COR-L47 (cell line): ENCODE measurements at places on chromosomes 16 and 17.
A peak's percentile ranks its signal among the peaks of the same experiment; 100 is the strongest.

GRCh38 chr16:22318690-22319358, 21.6 kb downstream of the POLR3E start:
- DNase-seq = no peak

- DNase-seq = no peak
These were observed 24.7 kb upstream of the KRT20 start for GRCh38 chr17:40909755-40910154.

GRCh38 chr17:18017958-18018357, 21.0 kb downstream of the ATPAF2 start:
- no peak for DNase-seq

- DNase-seq = no peak
These were observed 1.9 kb downstream of the NTN3 start for GRCh38 chr16:2472885-2473445.

GRCh38 chr16:1075546-1075945, 3.0 kb downstream of the SSTR5 start:
- DNase-seq = no peak

DNA sequence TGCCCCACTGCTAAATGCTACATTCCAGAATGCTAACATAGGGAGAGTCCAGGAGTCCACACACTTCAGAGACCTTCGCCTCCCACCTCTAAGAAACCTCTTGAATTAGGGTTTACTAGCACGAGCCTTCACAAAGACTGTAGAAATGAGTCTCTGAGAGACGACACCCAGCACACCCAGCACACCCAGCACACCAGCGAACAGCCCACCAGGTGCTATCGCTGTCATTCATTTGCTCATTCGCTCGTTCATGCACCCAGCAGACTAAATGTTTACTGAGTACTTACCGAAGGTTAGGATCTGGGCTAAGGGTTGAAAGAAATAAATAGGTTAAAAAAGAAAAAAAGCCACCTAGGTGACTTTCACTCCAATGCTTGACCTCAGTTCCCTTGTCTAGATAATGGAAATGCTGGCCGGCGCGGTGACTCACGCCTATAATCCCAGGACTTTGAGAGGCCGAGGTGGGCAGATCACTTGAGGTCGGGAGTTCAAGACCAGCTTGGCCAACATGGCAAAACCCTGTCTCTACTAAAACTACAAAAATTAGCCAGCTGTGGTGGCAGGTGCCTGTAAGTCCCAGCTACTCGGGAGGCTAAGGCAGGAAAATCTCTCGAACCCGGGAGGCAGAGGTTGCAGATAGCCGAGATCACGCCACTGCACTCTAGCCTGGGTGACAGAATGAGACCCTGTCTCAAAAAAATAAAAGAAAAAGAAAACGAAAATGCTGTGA, 100.8 kb downstream of the ADCY9 start:
- DNase-seq = no peak

- DNase-seq = no peak
These were observed 19.0 kb downstream of the ABCC12 start for GRCh38 chr16:48136547-48137360.

GRCh38 chr16:70018254-70018653, 67.1 kb downstream of the CLEC18A start:
- peak; percentile 5 for DNase-seq

DNA sequence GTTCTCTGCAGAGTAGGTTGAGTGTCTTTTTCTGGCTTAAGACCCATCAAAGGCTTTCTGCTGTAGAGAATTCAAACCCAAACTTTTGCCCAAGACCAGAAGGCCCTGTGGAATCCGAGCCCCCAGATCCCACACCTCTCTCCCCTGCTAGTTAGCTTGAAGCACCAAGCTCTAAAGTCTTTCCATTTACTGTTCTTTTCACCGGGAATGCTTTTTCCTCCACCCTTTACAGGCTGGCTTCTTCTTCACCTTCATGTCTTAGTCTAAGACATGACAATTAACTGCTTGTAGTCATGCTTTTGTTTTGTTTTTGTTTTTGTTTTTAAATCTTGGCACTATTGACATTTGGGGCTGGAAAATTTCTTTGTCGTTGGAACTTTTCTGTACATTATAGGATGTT, 15.5 kb downstream of the HSD17B2 start:
- DNase-seq = no peak

- DNase-seq = no peak
These were observed 41.5 kb downstream of the CD300LF start for GRCh38 chr17:74671031-74671771.

- no peak for DNase-seq
These were observed 3.0 kb downstream of the DOC2B start for GRCh38 chr17:178292-179065.

DNA sequence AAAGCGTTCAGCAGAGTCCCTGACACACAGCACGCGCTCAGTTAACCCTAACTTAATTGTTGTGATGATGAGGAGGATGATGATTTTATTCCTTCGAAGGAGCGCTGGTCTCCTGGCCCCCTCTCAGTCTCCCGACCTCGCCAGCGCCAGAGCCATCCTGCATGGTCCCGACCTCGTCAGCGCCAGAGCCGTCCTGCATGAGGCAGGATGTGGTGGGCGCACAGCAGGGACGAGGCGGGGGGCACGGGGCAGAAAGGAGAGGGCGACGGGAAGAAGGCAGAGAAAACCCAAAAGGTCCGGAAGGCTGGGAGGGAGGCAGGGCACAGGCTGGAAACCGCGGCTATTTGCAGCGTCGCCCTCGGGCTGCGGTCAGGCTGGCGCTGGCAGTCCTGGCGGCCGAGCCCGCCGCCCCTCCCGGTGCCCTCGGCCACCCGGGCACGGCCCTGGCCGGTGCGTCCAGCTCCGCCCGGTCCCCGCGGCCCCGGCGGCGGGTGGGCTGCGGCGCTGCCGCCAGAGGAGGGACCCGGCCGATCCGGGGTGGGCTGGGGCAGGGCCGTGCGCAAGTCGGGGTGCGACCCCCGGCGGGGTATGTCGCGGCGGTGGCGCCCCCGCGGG, 3.0 kb upstream of the TAC4 start:
- no peak for DNase-seq

GRCh38 chr17:16988749-16989229, 16.9 kb upstream of the TNFRSF13B start:
- DNase-seq = no peak

DNA sequence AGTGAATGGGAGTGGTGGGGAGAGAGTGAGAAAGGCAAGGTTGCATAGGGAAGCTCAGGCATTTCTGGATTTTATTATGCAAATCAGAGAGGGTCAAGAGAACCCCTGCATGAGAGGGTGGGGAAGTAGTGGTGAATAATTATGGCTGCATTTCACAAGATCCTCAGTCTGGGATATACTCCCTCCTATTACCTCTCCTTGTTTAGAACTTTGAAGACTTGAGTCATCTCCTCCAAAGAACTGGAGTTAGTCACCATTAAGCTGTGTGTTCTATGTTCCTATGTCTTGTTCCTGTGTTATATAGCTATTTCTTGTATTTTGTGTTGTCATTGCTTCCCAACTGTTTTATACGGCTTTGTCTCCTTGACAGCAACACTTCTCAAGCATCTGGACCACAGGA, 18.4 kb downstream of the SOX9 start:
- DNase-seq = no peak

- DNase-seq = no peak
These were observed 46.7 kb downstream of the WNT3 start for GRCh38 chr17:46771561-46772474.

GRCh38 chr16:27822529-27822928, 241.0 kb downstream of the GSG1L start:
- no peak for DNase-seq

GRCh38 chr17:67620088-67620487, 97.6 kb upstream of the NOL11 start:
- no peak for DNase-seq

- no peak for DNase-seq
These were observed 6.8 kb upstream of the NSMCE1 start for GRCh38 chr16:27275394-27275793.

DNA sequence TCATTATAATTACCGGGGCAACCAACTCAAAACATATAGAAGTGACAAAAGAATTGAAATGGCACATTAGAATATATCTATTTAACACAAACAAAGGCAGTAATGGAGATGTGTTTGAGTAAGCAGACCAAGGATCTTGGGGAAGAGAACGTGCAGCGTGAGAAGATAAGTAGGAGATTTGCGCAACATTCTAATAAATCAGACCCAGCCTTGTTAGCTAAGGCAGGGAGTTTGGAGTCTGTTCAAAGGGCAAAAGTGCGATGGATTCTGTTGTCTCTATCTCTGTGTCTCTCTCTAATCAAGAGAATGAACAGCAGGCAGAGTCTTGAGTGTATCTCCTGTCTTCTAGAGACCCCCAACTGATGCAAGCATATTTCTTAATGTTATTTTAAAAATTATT, 55.0 kb upstream of the FA2H start:
- no peak for DNase-seq

GRCh38 chr16:63461248-63461841, 1425.1 kb upstream of the CDH8 start:
- DNase-seq = peak; percentile 16

- DNase-seq = no peak
These were observed 5.9 kb downstream of the BAIAP2 start for GRCh38 chr17:81040791-81041337.

DNA sequence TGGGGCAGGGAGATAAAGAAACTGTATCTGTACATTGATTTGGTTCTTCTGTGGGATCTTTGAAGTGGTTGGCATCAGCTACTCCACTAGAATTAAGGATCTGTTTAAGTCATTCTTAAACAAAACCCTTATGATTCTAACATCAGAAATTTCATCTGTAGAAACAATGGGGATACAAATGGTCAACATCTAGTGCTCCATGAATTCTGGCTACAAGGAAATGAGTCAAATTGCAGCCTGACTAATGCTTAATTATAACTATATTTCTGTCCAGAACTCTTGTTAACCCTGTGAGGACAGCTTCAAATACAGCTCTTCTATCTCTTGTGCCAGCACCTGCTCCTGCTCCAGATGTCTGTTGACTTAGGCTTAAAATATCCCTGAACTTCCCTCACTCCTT, 13.9 kb upstream of the GINS3 start:
- DNase-seq = no peak

GRCh38 chr16:48687421-48688038, 77.5 kb upstream of the N4BP1 start:
- peak; percentile 68 for DNase-seq

DNA sequence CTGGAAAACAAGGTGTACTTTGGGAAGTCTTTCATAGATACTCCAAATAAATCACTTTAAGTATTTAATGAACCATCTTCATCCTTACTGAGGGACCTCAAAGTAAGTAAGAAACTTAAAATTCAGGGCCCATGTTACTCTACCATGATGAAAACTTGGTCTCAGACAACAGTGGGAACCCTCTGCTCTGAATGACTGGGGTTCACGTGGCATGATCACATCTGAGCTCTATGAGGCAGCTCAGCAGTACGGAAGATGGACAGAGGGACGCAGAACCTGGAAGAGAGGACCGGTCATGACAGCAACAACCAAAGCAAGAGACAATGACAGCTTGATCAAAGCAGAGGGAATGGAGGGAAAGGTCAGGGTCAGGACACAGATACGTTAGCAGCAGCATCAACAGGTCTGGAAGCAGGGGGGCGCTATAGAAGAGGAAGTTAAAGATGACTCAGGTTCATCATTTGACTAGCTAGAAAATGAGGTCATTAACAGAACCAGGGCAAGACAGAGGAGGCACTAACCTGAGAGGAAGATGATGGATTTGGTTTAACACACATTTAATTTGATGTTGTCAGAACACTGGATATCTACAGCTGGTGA, 9.5 kb downstream of the XPO6 start:
- DNase-seq = no peak

- no peak for DNase-seq
These were observed 79.1 kb downstream of the NDE1 start for GRCh38 chr16:15729152-15729551.

- DNase-seq = peak; percentile 91
These were observed 5.0 kb downstream of the NFE2L1 start for GRCh38 chr17:48052956-48053757.

DNA sequence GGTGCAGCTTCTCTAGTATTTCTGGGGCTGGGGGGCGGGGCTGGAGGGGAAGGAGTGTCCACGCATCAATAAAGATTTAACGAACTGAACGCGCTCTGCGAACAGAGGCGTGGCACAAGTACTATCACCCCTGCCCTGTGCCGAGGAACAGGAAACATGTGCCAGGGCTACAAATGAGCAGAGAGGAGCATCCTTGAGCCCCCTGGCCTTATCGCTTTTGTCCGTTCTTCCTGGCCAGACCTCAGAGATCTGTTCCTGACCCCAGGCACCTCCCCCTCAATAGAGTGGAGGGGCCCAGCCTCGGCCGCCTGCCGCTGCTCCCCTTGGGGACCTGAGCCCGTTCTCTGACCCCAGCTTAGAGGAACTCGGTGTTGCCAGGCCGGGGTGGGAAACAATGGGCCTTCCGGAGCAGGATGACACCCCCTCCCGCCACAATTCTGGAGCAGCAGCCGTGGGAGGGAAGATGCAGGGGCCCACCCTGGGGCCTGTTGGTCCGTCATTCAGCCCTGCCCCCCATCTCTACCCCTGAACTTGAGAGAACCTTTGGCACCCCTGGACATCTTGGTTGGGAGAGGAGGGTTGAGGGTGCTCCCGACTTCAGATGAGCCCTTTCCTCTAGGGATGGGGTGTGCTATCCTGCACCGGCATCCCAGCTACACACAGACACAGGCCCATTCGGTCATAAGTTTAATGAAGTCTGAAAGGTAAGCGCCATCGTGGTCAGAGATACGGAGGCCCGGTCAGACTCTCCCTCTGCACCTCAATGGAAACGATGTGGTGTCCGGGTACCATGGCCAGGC, 1.1 kb downstream of the NAA38 start:
- DNase-seq = no peak

DNA sequence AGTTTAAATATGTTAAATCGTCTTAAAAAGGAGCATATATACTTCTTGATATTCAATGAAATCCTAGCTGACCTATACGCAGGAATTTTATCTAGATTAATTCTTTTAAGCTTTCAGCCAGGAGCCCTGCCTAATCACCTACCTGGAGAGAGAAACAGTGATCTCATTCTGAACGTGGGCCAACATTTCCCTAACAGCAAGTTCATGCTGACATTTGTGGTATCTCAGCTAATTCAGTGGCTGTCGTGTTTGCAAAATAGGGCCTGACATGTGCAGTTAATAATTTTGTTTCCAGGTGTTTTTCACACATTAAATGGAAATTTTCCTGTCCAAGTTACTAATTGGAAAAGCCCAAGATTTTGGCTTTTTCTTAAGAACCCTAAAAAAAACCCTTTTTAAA, 17.4 kb downstream of the KRT24 start:
- peak; percentile 5 for DNase-seq

DNA sequence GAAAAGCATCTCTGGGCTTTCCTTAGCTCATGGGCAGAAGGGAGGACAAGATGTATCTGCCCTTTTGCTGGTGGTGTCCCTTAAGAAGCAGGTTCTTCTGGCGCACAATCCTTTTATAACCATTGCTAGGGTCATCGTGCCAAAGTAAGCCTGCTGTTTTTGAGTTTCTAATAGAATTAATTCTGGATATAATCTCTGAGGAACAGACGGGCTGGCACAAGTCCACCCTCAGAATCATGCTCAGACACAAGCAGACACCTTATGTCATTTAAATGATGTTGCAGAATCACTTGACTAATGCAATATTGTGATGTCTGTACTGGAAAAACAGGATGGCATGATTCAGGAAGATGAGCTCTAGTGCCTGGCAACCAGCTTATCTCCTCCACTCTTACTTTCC, 18.8 kb upstream of the MMD start:
- DNase-seq = no peak

- no peak for DNase-seq
These were observed 704.3 kb downstream of the MAF start for GRCh38 chr16:78896280-78896679.

GRCh38 chr17:34571428-34572130, 7.8 kb upstream of the TMEM132E start:
- no peak for DNase-seq
